M059J (cell line): ENCODE measurements at places on chromosomes 2 and 18. TPM values are rescaled to one million over a fixed set of nuclear protein-coding genes. Genes with fewer than 3 reads are reported as not detected.
A peak's percentile ranks its signal among the peaks of the same experiment; 100 is the strongest.

The DAPL1 gene
- 2.2 TPM in 1 of 2 replicates, not detected in the other for total RNA-seq

The ASAP2 gene
- total RNA-seq = 14.9 and 17.2 TPM in 2 replicates

DNA sequence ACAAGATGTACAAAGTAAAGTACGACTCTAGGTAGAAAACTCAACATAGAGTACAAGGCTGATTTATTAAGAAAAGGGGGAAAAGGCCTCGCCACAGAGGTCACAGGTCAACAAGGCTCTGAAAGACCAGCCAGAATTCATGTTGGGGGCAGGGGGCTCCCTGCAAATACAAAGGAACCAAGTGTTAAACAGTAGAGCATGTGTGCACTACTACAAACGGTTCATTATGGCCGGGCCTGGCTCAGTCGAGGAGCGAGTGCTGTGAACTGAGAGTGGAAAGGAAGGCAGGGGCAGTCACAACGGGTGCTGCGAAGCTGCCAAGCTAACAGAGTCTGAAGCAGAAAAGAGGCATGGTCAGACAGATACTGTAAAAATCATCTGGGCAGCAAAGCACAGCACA lies 77.1 kb downstream of the MBOAT2 start:
- no peak for DNase-seq

- DNase-seq = no peak
These were observed 72.7 kb downstream of the ANKRD12 start for GRCh38 chr18:9209279-9209678.

DNA sequence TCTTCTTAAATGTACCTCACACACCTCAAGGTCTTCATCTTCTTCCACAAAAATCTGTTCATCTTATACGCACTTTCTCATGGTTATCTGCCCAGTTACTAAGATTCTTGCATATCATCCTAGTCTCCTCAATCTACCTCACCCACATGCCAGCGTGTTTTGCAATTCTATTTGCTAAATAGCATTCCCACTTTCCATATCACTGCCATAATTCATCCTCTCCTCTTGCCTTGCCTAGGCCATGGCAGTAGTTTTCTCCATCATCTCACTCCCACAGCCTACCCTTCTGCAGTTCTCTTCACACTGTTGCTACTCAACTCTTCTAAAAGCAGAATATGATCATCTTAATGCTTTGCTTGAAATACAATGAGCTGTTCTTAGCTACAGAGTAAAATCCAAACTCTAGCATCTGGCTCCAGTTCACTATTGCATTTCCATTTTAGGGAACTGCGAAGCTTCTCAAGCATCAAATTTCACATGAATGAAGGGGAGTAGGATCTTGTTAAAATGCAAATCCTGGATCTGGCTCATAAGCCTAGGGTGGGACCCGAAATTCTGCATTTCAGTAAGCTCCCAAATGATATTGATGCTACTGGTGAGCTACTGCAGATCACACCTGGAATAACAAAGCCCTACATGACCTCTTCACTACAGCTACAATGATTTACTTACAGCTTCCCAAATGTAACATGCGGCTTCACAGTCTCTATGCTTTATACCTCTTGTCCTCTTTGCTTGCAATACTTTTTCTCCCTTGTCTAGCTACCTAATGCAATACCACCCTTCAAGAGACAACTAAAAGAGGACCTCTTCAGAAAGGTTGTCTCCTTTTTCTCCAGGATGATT lies 293.9 kb downstream of the SATB2 start:
- no peak for DNase-seq

DNA sequence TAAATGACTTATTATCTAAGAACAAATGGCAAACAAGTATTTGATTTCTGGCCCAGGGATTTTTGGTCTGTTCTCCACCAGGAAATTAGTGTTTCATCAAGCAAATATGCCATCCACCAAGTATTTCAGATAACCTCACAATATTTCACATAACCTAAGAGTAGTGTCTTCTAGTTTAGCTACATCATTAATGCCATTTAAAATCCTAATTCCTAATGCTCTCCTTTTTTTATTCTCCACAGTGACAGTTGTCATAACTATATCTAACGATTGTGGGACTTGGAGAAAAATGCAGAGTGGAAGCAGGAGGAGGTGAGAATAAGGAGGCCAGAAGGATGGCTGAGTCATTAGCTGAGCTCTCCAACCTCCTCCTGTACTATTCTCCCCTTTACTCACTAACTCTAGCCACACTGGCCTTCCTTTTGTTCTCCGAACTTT lies 58.5 kb upstream of the CTLA4 start:
- peak; percentile 80 for DNase-seq

- DNase-seq = peak; percentile 13
These were observed 2.5 kb downstream of the PSTPIP2 start for GRCh38 chr18:46069524-46069923.

GRCh38 chr2:159832858-159833257 lies 34.9 kb upstream of the CD302 start:
- no peak for DNase-seq

GRCh38 chr2:124805060-124805459 lies 780.0 kb downstream of the CNTNAP5 start:
- DNase-seq = no peak

GRCh38 chr2:13560322-13560721 lies 843.6 kb downstream of the TRIB2 start:
- no peak for DNase-seq

- DNase-seq = peak; percentile 95
These were observed 888 bp downstream of the VAMP5 start for GRCh38 chr2:85584857-85585780.
